ENCODE measurements at places on chromosomes 5 and 9.

- no peak for DNase-seq
These were observed 14.1 kb downstream of the ASPN start for GRCh38 chr9:92468206-92468605.

- no peak for DNase-seq
These were observed 93.2 kb downstream of the GHR start for GRCh38 chr5:42516282-42517042.

DNA sequence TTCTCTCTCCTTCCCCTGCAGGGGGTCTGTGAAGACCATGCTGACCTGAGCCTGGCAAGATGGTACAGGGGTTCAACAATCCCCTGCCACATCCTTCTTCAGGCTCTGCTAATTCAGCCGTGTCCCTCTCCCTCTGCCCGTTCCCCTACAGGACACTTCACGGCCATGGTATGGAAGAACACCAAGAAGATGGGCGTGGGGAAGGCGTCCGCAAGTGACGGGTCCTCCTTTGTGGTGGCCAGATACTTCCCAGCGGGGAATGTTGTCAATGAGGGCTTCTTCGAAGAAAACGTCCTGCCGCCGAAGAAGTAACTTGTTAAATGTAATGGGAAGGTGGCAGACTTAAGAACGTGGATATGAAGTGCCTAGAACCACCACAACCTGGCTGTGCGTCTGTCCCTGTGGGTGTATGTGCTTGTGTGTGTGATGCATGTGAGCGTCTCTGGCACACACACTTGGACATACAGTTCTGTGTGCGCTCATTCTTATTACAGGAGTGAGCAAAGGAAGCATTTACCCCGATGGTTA lies 6.9 kb upstream of the CCIN start:
- no peak for DNase-seq

DNA sequence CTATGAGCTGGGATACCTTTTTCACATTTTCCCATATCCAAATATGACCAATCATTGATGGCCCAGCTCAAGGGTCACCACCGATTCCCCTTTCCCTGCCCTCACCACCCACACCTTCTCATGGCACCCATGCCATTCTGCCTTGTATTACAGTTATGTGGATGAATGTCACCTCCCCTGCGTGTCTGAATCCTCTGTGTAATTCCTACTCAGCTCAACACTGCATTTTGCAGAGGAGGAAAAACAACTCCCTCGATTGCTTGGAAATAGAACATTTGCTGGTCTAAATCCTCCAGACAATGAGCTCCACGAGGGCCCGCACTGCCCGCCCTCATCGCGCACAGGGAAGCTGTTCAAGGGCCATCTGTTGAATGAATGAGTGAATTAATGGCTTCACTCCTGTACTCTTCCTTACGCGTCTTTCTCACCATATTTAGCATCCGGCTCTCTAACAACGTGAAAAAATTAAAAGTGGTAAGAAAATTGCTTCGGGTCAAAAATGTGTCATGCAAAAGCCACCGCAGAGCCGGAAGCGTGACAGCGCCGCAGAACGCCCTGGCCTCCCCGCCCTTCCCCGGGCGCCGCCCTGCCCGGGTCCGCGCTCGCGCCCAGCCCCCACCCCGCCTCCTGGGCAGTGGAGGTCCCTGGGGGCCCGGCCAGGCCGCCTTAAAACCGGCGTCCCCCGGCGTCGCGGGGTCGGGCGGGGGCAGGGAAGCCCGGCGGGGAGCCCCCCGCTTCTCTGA lies 704 bp downstream of the SUSD1 start:
- peak; percentile 79 for DNase-seq

DNA sequence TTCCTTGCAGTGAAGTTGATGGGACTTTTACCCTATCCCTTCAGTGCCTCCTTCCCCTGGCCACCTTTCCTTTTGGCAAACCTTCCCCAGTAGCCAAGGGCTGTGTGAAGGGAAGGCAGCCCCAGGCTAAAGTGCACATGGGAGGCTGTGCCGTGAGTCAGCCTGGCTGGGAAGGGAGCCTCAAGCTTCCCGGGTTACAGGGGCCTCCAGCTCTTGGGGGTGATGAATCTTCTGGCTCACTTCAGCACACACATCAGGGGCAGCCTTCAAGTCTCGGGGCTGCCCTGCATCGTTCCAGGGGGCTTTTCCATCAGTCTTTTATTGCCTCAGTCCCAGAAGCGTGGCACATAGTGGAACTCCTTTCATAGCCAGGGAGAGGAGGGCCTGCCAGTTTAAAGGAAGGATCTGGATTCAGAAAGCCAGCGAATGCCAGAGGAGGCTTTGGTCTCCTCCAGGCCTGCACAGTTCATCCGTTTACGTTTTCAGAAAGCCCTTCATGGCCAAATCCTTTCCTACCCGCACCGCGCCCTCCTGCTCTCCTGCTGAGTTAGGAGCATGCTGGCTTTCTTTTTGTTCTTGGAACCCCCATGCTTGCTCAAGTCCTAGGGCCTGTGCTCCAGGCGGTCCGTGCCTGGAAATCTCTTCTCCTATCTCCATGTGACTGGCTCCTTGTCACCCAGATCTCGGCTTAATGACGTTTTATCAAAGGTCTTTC lies 134.8 kb upstream of the KLF4 start:
- no peak for DNase-seq

DNA sequence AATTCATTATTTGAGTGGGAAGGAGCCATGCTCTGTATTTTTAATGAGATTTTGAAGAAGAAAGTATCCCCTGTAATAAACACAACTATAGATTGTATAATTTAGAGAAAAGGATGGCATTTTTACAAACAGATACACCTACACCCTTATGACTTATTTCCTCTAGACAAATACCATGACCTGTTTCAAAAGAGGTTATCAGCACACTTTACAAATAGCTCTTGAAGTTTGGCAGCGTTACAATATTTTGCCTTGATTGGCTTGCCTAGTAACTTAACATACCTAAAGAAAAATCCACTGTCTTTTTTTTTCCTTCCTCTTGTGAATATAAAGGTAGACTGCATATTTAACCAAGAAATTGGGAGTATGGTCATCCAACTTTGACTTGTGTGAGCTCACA lies 28.5 kb upstream of the CETN3 start:
- DNase-seq: no peak

- DNase-seq: no peak
These were observed 896 bp downstream of the CMBL start for GRCh38 chr5:10306806-10307205.

GRCh38 chr9:99241106-99241505 lies 19.0 kb downstream of the SEC61B start:
- DNase-seq: no peak

- DNase-seq: no peak
These were observed 31.3 kb upstream of the IFNE start for GRCh38 chr9:21513431-21513830.

DNA sequence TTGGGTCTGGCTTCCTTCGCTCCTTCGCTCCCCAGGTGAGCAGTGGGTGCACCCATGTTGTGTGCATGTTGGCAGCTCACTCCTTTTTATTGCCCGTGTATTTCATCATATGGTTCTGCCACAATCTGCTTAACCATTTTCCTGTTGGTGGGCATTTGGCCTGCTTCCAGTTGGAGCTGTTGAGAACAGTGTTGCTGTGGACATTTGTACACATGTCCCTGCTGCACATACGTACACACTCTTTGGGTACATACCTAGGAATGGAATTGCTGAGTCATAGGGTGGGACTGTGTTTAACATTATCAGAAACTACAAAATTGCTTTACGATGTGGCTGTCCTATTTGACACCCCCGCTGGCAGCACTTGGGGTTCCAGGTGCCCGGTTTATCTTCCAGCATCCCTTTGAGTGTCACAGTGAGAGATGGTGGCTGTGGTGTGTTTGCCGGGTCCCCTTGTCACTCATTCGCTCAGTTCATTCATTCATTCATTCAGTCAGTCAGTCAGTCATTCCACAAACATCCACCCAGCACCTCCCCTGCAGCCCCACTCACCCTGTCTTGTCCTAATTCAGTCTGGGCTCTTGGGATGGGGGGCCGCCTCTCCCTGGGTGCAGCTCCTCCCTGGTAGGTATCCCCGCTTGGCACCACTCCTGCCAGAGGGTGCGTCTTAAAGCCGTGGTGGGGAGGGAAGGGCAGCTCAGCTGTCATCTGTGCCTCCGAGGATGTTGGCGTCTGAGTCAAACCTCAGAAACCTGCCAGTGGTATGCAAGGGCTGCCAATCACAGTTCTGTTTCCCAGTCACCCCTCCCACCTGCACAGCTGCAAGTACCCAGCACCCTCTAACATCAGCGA lies 7.9 kb upstream of the FIBCD1 start:
- no peak for DNase-seq

- no peak for DNase-seq
These were observed 111.9 kb downstream of the FBN2 start for GRCh38 chr5:128426090-128426534.

- no peak for DNase-seq
These were observed 90.3 kb upstream of the APC start for GRCh38 chr5:112647428-112647827.

Data from GM18507 (cell line).